Ovary (tissue), 10 donors: ENCODE measurements at places on chromosomes 6 and 20. TPM values are rescaled to one million over a fixed set of nuclear protein-coding genes. Genes with fewer than 3 reads are reported as not detected.

The MPIG6B gene
- 0.69 TPM for total RNA-seq

The SPATA25 gene
- 5.6 TPM for total RNA-seq

DNA sequence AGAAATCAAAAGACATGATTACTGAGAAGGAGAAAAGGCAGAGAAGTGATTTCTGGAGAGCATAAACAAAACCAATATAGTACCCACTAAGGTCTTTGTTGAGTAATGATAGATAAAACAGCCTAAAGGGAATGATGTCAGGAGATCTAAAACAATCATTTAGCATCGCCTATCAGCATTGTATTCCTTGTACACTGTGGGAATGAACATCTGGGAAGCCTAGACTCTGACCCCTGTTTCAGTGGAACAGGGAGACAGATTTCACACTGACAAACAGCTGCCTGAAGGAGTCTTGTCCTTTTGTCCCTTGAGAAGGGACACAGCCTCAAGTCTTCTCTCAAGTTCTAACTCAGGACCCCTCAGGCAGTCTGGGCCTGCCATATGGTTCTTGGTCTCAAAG, 1.7 kb downstream of the ASIP start:
- no peak for DNase-seq

- no peak for DNase-seq
Measured at GRCh38 chr6:132751306-132751705, 6.4 kb downstream of the VNN2 start.

DNA sequence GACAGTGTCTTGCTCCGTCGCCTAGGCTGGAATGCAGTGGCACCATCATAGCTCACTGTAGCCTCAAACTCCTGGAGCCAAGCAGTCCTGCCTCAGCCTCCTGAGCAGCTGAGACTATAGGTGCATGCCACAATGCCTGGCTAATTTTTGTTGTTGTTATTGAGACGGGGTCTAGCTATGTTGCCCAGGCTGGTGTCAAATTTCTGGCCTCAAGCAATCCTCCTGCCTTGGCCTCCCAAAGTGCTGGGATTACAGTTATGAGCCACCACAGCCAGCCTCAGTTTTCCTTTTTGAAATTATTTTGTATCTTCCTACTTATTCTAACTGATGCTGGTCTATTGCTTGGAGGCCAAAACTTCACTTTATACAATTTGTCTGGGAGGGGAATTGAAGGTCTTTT, 436.1 kb downstream of the UTRN start:
- DNase-seq = no peak

GRCh38 chr6:134920422-134920821, 29.5 kb downstream of the ALDH8A1 start:
- DNase-seq = no peak

GRCh38 chr6:65259982-65260381, 447.0 kb downstream of the EYS start:
- no peak for DNase-seq

DNA sequence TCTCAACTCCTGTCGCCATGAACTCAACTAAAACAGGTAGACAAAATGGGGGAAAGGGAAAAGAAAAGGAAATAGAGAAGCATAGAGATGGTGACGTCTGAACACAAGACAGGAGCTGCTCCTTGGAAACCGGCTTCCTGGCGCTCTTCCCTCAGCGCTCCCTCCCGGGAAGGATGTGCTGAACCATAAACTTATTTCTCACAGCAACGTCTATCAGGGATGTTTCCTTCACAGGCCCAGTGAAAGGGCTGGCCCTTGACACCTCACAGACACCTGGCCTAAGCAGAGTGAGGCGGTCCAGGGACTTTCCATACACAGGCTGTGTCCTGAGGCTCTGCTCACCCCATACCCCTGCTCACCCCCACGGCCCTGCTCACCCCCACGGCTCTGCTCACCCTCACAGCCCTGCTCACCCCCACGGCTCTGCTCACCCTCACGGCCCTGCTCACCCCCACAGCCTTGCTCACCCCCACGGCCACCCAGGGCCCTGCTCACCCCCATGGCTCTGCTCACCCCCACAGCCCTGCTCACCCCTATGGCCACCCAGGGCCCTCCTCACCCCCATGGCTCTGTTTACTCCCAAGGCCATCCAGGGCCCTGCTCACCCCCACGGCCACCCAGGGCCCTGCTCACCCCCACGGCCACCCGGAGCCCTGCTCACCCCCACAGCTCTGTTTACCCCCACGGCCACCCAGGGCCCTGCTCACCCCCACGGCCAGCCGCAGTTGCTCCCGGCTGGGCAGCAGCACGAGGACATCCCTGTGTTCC, 653 bp downstream of the FRMD1 start:
- DNase-seq = no peak
